ENCODE measurements at places on chromosomes 11 and 22.

DNA sequence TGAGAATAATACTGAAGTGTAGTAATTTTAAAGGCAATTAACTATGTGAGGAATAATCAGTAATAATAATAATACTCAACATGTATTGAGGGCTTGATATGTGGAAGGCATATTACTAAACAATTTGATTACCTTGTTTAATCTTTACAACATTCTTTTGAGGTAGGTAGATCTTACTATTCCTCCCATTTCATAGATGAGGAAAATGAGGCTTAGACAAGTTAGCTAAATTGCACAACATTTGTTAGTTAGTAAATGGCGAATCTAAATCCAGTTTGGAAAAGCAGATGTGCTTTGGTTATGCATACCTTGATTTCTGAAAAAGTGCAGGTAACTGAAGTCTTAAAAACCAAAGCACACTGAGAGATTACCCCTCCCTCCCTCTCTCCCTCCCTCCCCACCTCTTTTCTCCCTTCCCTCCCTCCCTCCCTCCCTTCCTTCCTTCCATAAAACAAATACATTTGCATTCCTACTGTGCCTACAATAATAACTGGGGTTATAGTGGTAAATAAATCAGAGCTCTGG, 93.1 kb upstream of the MTMR2 start:
- no peak for DNase-seq

- DNase-seq, result peak; percentile 98
These were observed 435.4 kb downstream of the TMEM135 start for GRCh38 chr11:87473174-87473573.

DNA sequence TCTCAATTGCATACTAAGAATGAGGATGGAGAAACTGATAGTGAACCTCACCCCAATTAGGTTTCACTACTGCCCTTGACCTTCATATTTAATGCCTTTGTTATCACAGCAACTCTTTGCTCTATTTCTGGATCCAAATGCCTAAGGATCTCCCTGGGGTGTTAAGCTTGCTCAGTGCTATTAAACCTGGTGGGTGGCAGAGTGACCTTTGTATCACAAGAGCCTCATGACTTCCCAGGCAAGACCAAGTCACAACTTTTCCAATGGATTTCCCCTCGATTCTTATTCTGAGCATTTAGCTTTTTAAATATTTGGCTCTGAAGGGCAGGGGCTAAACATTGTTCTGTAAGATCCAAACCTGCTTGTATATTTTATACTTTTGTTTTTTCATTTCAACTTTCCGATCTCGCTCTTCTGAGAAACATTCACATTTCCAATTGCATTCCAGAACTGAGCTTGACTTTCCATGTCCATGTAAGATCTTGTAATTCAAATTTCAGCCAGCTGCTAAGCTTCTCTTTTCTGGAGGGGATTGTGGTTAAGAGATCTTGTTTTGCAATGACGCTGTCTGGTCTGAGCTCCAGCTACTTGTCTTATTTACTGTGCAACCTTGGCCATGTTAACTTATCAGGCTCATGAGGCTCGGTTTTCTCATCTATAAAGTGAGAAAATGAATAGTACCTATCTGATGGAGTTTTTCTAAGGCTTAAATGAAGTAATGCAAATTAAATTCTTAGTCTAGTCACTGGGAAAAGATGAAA, 6.4 kb upstream of the EHF start:
- DNase-seq, result no peak

DNA sequence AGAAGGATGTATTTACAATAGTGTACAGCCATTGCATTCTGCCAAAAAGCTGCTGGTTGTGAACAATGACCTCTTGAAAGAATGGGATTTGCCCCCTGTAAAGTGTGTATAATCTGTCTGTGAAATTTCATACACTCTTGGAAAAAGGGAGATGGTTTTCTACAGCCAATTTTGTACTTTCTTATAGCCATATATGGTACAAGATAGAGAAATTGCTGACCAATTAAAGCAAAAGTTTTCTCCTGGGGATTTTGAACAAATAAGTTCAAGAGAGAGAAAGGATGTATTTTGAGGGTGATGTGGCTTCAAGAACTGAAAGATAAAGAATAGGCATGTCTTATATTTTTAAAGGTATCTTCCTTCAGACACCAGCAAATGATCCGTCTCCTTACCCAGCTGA, 211.0 kb downstream of the NAV2 start:
- DNase-seq, result no peak

- DNase-seq, result no peak
These were observed 24.5 kb downstream of the RPUSD4 start for GRCh38 chr11:126186708-126187529.

DNA sequence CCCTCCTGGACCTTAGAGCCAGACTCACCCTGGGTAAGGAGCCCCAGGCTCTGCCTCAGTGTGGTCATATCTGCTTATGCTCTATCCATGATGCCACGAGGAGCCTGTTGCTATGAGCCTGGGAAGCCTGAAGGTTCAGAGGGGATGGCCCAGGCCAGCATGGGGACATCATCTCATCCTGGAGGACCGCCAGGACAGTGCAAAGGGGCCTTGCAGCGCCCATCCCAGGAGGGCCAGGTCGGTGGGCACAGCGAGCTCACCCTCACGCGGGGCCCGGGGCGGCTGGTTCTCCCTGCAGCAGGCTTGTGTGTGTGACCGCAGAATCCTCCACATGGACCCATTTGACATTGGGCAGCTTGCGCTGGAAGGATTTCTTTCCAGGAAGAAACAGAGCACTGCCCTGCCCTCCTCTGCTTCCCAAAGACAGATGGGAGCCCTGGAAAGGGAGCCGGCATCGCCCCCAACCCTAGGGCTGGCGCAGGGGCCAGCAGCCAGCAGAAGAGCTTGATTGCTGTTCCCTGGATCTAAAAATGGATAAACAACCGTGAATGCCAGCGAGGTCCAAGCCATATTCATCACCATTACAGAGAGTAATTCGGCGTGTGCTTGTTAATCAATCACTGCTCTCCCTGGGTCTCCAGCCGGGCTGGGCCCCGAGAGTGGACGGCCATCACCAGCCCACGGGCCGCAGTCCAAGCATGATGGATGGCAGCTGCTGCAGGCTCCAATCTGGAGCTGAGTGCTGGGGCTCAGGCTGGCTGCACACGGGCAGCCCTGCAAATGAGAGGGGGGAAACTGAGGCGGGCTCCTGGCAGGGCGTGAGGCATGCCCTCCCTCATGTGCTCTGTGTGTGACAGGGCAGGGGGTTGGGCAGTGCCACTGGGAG, 739.7 kb downstream of the BRD1 start:
- no peak for DNase-seq

DNA sequence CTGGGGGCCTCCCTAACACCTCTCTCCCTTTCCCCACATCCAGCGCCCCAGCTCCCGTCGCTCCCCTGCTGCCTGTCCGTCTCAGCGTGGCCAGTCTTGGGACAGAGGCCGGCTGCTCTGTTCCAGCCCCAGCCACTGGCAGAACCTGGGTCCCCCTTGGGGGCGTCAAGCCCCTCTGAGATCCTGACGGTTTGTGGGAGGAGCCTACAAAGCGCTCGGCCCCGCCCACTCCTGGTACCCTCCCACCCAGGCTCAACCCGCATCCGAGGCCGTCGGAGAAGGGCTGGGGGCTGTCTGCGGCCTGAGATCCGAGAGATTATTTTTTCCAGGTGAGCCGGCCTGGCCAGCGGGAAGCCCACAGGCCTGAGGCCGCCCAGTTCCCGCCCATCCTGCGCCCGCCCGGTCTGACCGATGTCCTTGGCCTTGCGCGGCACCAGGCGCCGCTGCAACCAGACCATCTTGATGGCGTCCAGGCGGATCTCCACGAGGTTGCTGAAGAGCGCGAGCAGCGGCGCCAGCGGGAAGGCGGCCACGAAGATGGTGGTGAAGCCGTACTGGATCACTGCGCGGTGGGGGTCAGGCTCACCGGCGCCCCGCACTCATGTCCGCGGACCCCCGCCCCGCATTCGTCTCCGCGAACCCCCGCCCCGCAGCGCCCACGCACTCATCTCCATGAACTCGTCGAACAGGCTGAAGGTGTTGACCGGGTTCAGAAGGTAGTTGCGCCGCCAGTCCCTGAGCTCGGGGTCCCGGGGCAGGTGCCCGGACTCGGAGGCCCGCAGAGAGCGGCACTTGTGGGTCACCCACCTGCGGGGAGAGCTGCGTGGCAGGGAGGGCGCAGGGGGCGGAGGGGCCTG, 5.5 kb upstream of the SIGIRR start:
- no peak for DNase-seq

DNA sequence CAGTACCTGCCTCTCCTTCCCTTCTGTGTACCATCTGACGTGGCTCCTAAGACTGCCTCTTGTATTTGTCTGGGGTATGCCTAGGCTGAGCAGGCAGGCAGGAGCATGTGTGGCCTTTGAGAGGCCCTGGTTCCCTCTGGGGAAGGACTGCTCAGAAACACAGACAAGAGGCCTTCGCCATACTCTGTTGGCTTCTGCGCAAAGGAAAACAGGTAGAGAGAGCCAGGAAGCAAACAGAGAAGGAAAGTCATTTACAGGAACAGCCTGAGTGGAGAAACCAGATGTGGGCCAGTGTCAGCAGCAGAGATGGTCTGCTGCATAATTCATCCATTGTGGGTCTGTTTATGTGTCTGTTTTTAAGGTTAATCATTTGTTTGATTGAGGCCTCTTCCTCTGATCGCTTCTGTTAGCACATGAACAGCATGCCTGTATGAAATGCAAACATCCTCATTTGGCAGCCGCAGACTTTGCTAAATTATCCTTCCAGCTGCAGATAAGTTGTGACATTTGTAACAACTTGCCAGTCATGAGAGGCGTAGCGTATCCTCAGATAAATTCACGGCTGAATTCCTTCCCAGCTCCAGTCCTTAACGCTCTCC, 119.4 kb downstream of the GALNT18 start:
- DNase-seq, result no peak

DNA sequence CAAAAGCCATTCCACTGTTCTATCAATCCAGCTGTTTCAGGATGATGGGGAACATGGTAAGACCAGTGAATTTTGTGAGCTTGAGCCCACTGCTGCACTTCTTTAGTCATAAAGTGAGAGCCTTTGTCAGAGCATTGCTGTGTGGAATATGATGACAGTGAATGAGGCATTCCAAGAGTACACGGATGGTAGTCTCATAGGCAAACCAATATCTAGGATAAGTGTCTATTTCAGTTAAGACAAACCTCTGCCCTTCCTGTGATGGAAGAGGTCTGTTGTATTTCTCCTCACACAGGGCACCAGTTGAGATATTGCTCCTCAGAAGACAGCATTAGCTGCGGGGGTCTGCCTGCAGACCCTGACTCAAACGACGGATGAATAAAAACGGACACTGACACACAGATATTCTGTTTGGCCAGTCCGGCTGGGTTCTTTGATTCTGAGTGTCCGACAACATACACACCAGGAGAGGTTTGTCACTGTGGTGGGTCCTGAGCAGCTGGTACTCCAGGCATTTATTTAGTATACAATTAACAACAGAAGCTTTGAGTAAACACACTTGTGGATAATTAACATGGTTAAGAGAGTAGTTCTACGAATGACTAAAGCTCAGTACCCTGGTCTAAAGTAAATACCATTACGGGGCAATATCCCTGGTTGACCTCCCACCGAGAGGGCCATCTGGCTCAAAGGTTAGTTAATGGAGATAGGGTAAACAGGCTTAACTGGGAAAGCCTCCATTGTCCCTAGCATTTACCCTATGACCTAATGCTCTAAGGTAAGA, 121.7 kb downstream of the ZNF280B start:
- DNase-seq, result no peak

Measured in NCI-H226 (cell line).